H54 (cell line): ENCODE measurements at places on chromosomes 3 and 15.
A peak's percentile ranks its signal among the peaks of the same experiment; 100 is the strongest.

DNA sequence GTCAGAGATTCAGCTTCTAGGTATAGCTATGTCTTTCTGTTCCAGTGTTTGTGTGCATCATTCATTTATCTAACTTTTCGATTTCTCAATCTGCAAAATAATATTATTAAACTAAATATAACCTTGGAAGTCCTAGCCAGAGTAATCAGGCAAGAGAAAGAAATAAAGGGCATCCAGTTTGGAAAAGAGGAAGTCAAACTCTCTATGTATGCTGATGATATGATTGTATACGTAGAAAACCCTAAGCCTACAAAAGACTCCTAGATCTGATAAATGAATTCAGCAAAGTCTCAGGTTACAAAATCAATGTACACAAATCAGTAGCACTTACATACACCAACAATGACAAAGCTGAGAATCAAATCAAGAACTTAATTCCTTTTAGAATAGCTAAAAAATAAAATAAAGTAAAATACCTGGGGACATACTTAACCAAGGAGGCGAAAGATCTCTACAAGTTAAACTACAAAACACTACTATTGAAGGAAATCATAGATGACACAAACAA, 718.2 kb downstream of the NTRK3 start:
- no peak for DNase-seq

GRCh38 chr15:44662478-44663409, 718 bp downstream of the SPG11 start:
- peak; percentile 59 for DNase-seq

DNA sequence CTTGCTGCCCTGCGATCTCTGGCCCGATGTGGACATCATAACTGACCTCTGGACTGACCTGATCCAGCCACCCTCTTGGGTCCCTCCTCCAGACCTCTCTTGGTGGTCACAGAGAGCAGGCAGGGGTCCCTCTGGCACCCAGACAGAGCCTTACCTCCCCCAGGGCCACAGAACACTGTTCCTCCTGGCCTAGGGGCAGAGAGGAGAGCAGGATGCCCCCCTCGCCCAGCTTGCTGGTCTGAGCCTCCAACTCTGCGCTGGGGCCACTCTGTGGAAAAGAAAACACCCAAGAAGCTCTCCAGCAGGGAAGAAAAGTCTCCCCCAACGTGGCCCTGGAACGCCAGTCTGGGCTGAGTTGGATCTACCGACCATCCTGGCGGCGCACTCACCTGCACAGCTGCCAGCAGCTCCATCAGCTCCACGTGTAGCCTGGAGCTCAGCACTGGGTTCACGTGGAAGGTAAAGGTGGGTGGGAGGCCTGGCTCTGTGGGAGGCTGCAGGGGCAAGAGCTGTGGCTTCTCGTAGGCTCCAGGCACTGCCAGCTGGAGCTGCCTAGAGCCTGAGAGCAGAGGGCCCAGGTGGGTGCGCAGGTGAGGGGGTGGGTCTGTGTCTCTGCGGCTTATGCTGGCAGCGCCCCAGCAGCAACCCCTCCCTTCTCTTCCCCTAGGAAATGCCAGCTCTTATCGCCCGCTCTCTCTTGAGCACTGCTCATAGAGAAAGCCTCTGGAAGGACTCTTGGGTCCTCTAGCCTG, 6.0 kb downstream of the PLA2G4F start:
- DNase-seq = no peak

- DNase-seq = no peak
Measured at GRCh38 chr3:182592747-182593146, 200.6 kb upstream of the ATP11B start.

- DNase-seq = no peak
Measured at GRCh38 chr3:105254154-105254553, 112.6 kb upstream of the ALCAM start.

- peak; percentile 20 for DNase-seq
Measured at GRCh38 chr3:190064112-190064511, 56.6 kb downstream of the P3H2 start.

- DNase-seq = no peak
Measured at GRCh38 chr15:91499774-91500383, 353.6 kb upstream of the SLCO3A1 start.
